ENCODE measurements at places on chromosomes 2 and 18. TPM values are rescaled to one million over a fixed set of nuclear protein-coding genes. Genes with fewer than 3 reads are reported as not detected.

- no peak for DNase-seq
Observed at GRCh38 chr2:239958473-239958765, 66.7 kb downstream of the NDUFA10 start.

The CXCR4 gene
- total RNA-seq = 12.4 TPM

DNA sequence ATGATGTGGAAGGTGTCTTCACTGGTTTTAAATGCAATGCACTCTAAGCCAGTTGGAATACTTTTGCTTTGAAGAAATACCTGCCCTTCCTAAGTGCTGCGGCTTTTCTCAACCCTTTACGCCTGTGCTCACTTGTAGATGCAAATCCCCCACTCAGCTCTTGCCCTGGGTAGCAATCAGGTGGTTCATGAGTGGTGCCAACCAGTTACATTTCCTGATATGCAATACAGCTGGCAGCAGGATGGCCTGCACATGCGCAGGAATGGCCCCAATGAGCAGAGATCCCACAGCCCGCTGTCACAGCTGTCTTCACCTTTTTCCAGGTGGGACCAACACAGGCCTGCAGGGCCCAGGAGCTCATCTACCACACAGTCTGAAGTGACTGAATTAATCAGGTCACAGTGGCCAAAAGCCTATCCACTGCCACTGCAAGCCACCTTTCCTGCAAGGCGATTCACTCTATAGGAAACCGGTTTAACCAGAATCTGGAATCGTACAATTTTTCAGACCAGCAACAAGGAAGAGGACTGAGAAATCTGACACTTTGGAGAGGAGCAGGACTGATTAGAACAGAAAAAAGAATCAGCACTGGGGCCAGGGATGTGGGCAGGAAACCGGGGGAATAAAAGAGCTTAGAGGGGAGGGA lies 247.8 kb downstream of the MYT1L start:
- no peak for DNase-seq

The UGT1A3 gene
- 6.0 TPM for total RNA-seq

The PASK gene
- 53.3 TPM for total RNA-seq

DNA sequence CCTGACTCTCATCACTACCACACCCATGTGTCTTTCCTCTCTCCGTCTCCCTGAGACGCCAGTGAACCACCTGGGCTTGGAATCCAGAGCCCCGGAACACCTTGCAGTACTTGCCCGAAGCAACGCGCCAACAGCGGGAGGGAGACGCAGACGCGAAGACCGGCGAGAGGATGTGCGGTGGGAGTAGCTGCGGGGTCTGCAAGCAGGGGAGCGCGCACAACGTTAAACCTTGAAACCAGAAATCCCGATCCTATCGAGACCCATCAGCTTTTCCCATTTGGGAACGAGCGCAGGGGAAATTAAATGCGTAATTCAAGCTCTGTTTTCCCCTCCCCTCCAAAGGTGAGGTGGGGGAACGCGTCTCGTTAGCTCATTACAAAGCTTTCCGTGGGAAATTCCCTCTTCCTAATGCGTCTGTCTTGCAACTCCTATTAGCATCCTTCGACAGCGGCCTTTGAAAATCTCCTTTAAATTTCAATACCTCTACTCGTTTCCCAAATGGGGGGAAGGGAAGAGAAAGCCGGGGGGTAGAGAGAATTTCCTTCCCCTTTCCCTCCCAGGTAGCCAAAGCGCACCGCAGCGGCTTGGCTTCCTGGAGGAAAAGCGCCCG lies 421 bp upstream of the CNTNAP5 start:
- DNase-seq = no peak

- peak; percentile 50 for DNase-seq
Observed at GRCh38 chr2:237227592-237228280, 142.0 kb downstream of the COPS8 start.

DNA sequence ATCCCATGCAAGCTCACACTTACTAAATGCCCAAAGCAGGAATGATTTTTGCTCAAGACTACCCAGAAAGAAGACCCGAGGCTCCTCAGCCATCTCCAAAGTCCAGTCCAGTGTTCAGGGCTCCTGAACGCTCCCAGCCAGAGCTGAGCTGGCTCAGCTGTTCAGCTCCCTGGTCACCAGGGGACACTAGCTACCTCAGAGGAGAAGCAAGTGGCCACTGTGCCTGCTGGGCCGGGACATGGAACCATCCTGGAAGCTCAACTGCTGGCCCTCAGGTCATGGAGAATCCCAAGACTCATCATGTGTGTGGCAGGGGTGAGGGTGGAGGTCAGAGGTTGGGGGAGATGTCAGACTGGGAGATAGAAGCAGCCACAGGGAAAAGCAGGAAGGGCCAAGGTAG lies 89.0 kb downstream of the GALNT14 start:
- no peak for DNase-seq

The RAMP1 gene
- 9.8 TPM for total RNA-seq

DNA sequence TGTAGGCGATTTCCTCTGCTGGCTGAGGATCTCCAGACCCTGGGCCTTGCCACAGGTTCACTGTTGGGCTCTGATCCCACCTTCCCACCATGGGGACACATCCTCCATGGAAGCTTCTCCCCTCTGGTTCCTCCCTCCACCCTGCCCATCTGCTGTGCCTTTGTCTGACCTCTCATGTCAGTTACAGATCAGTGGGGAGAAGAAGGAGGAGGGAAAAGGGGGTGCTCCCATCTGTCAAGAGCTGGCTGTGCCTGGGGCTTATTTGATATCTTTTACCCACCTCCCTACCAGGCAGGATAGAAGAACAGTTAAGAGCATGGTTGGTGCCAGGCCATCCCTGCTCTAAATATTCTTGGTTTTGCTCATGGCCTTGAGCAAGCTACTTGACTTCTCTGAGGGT lies 12.3 kb upstream of the DNAJB2 start:
- DNase-seq = no peak
